ENCODE measurements at places on chromosomes 12 and 14.

DNA sequence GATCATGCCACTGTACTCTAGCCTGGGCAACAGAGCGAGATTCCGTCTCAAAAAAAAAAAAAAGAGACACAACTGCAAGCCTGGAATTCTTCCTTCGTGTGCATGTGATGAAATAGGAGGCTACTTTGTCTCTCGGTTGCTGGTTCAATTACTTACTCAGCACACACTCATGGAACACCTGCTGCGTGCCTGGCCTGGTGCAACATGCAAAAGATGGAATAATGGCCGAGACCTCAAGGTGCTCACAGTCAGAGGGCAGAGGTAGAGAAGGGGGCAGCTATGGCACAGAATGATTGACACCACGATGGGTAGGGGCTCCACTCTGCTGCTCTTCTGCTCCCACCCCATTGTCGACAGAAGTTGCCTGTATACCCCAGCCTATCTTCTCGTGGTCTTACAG lies 112.3 kb downstream of the SLC15A4 start:
- no peak for DNase-seq

GRCh38 chr14:36659010-36659821 lies 2.4 kb upstream of the PAX9 start:
- DNase-seq, result no peak

DNA sequence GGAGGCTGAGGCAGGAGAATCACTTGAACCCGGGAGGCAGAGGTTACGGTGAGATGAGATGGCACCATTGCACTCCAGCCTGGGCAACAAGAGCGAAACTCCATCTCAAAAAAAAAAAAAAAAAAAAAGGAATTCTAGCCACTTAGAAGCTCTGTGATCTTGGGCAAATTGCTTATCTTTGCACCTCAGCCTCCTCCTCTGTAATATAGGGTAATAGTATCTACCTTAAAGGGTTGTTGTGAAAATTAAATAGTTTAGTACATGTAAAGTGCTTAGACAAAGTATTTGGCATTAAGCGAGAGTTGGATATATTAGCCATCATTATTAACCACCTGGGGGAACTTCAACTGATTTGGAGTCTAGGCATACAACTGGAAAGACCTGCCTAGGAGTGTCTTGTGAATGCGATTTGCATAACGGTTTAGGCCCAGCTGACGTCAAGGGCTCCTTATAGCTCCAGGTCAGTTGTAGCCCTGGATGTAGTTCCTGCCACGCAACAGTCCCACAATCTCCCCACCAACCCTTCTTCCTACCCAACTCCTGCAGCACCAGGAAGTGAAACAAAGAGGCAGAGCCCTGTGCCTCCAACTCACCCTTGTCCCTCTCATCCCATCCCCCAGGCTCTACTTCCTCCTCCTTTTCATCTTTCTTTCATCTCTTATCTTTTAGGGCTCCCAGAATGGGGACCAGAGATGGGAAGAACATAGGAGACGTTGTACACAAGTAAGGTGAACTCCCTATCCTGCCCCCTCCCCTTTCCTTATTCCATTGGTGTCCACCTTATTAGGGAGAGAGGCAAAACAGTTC lies 2.1 kb upstream of the IL23A start:
- no peak for DNase-seq

- DNase-seq, result peak; percentile 36
Measured at GRCh38 chr12:15526033-15526432, 203.7 kb downstream of the PTPRO start.

DNA sequence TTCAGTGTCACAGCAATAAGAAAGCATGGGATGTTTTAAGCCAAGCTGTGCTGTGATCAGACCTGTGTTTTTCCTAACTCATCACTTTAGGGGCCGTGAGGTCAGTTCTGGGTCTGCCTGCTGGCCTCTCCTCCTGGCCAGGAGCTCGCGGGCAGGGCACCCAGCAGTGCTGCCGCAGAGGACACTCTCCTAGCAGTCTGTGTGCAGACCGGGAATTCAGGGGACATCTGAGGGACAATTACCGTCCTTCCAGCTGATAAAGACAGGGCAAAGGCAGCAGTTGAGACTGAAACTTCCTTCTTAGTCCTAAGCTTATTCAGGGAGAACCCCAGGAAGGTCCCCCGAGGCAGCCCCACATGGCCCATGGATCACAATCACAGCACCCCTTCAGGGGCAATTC lies 89.6 kb downstream of the CHGA start:
- DNase-seq, result no peak

- DNase-seq, result no peak
Measured at GRCh38 chr12:58915037-58915436, 5.3 kb downstream of the LRIG3 start.

- DNase-seq, result no peak
Measured at GRCh38 chr12:8829125-8829518, 6.7 kb downstream of the A2ML1 start.

GRCh38 chr14:88064841-88065240 lies 59.9 kb downstream of the GPR65 start:
- DNase-seq, result no peak

DNA sequence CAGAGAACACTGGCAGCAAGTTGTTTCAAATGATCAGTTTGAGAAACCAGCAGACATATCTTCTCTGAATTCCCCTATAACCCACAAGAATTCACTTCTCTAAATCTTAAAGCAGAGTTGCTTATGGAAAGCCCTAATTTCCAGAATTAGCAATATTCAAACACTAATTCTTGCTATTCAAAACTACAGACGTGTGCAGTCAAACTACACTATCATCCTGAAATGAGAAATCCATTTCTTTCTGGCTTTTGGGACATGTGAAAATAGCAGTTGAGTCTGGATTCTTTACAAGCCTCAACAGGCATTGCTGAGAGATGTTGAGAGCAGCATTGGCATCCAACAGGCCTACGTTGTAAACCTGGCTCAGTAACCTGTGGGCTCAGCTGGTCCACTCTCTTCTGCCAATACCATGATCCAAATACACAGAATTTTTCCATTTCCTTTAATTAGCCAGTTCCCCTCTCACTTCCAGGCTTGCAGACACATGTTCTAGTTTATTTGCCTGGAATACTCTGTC lies 74.6 kb upstream of the TMTC1 start:
- DNase-seq, result peak; percentile 66

DNA sequence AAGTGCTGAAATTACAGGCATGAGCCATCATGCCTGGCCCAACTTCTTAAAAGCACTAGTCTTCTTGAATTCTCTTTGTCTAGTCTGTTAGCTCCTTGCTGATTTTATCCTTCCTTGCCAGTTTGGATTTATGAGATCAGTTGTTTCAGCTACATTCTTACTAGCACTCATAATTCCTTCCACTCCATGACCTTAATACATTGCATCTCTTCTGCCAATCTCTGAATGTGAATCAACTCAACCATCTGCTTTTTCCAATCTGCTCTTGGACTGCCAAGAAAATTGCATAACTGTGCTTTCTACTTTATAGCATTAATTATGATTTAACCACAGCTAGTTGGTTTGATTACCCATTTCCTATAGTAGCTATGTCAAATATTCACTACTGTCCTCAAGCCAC lies 14.9 kb upstream of the HEATR5A start:
- no peak for DNase-seq

DNA sequence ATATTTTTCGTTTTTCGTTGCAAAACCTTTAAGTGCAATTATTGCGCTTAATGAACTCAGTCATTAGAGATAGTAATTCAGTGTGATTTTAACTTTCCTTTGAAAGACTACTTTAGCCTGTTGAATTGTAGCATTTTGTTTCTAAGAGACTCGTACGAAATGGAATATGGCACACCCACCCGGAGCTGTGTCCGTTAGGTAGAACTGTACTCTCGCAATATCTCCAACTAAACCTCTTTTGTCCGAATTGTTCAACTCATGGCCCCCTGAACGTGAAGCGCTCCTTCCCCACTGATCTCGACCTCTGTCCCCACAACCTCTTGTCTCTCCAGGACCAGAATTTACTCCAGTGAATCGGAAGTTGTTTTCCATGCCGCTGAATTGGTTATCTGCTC lies 800 bp downstream of the PCNX4 start:
- DNase-seq, result no peak

DNA sequence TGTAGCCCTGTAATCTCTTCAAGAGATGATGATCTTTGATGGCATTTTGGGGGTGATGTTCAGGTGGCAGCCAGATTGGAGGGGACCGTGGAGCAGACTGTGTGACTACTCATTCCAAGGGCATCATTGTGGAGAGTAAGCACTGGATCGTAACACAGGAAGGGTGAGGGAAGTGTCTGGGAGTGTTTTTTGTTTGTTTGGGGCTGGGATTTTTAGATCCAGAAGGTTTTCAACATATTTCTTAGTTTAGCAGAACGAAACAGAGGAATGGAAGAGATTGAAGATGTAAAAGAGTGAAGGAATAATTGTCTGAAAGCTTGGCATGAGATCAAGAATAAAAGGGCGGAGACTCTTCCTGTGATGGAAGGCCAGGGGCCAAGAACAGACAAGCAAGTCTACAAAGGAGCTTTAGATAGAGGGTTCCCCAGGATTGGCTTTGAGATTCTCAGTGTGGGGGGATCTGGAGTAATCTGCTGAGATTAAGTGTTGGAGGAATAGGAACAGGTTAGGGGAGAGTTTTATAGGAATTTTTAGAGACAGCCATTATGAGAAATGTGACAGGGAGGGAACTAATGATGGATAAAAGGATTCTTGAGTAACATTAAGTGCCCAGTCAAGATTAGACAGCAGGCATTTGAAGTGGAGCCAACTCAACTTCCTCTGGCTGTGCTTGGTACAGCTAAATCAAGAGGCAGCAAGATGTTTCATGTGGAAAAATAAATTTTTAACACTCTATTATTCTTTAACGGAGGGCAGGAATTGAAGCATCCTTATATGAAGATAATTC lies 79.7 kb upstream of the REP15 start:
- peak; percentile 29 for DNase-seq

- DNase-seq, result no peak
Measured at GRCh38 chr12:53061404-53062010, 11.6 kb downstream of the TNS2 start.

GRCh38 chr12:94589591-94590001 lies 60.8 kb downstream of the TMCC3 start:
- DNase-seq, result peak; percentile 85

GRCh38 chr12:80901661-80902060 lies 36.1 kb downstream of the LIN7A start:
- DNase-seq, result no peak

GRCh38 chr12:1499351-1499750 lies 95.0 kb downstream of the FBXL14 start:
- no peak for DNase-seq

- no peak for DNase-seq
Measured at GRCh38 chr12:6929466-6930452, 2.0 kb downstream of the ATN1 start.

Measured in foreskin keratinocyte (primary cell).